ENCODE measurements at places on chromosomes 7 and 10.

DNA sequence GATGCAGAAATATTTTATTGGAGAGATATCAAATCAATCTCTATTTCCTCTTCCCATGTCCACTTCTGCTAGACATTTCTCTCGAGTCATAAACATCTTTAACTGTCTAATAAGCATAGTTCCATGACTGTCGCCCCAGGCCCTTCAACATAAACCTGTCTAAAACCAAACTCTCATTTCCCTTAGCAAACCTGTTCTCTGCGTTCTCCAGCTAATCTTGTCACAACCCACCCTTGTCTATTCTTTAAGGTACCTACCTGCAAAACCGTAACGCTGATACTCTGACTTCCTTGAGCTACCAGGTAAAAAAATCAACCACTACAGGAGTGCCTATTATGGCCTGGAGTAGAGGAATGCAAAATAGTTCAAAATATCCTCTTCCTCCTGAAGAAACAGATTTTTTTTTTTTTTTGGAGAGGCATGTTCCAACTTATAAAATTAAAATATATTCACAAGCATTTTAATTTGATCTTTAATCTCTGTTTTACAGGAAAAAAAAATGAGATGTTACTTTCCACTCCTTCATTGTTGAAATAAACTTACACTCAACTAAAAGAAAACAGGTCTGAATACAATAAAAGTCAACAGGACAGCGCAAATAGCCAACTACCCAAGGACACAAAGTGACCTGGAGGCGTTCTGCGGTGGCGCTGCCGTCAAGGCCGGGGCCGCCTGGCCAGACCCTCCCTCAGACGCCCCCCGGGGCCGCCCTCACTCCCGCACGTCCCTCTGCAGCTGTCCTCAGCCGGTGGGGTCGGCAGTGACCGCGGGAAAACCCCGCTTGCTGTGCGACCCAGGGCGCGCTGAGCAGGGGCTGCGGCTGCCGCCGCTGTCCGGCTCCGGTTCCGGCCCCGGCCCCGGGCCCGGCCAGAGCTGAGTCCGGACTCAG lies 765 bp downstream of the SLC25A40 start:
- peak; percentile 34 for DNase-seq

GRCh38 chr10:65350611-65351010 lies 1575.2 kb upstream of the LRRTM3 start:
- DNase-seq, result no peak

DNA sequence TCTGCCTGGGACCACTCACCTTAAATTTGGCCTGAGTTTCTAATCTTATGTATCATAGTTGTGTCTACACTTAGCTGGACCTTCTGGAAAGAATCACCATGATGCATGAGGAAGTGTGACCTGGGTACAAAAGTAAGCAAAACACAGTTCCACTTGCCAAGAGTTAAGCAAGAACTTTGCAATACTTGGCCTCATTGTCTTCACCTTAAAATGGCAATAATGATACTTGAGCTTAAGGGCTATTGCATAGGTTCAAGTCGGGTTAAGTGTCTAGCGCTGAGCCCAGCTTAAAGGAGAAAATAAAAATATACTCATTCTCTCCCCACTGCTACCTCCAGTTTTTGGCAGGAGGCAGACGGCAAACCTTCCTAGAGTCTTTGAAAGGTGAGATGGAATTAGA lies 133.9 kb upstream of the BMPER start:
- DNase-seq, result no peak

- DNase-seq, result peak; percentile 52
Measured at GRCh38 chr10:33263453-33263852, 71.0 kb downstream of the NRP1 start.

DNA sequence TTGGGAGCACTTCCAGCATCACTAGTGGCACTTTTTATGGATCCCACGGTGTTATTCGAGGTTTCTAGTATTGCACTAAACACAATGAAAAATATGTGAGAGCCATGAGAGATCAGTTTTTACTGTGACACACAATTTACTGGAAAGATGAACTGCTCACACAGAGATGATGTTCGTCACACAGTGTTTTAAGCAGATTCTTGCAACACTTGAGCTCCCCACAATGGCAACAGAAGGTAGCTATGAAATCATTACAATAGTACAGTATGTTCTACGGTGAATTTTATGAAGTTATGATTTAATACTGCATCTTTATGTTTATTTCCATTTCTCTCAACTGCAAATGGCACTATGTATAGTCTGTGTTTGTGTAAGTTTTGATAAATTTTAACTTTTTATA lies 27.4 kb upstream of the ENTPD1 start:
- peak; percentile 15 for DNase-seq

GRCh38 chr7:112529521-112529920 lies 48.7 kb downstream of the LSMEM1 start:
- peak; percentile 55 for DNase-seq

GRCh38 chr10:122140941-122141623 lies 130.0 kb upstream of the BTBD16 start:
- DNase-seq, result peak; percentile 61

GRCh38 chr7:135209225-135209834 lies 2.0 kb downstream of the WDR91 start:
- peak; percentile 62 for DNase-seq

DNA sequence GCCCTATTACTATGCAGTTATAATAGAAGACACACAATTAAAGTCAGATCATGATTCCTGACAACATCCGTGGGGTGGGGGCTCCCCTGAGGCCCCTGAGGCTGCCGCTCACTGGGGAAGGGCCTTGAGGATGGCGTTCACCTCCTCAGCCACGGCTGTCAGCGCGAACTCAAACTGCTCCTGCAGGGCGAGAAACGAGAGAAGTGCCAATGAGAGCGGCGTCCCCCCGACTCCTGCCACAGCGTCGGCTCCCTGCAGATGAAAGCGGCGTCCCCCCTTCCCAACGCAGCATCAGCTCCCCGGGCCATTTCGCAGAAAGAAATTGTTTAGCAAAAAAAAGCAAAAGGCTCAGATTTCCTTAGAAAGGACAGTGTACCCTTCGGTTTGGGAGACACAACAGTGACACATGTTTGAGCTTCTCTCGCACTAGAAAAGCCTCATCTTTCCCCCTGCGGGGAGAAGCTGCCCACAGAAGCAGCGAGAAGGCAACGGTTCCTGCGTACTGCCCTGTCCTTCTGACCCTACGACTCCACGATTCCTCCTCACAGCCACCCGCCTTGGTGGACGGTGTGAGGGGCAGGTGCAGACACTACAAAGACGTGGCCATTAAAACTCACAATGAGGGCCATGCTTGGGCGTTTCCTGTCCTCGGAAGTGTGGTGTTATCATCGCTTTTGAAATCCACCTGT lies 203.9 kb downstream of the DNAJB6 start:
- DNase-seq, result no peak

GRCh38 chr7:44977304-44977958 lies 1.4 kb downstream of the MYO1G start:
- DNase-seq, result peak; percentile 88

- no peak for DNase-seq
Measured at GRCh38 chr7:157560258-157560654, 223.5 kb downstream of the DNAJB6 start.

- peak; percentile 92 for DNase-seq
Measured at GRCh38 chr7:120988591-120989256, at the start of gene CPED1. CPED1 (plus strand) TSS chr7:120988711; CDS start chr7:120989622, 911 bp downstream.

- no peak for DNase-seq
Measured at GRCh38 chr7:29968683-29969395, 20.8 kb downstream of the SCRN1 start.

- peak; percentile 44 for DNase-seq
Measured at GRCh38 chr7:134515569-134516468, 11.5 kb upstream of the AKR1B10 start.

DNA sequence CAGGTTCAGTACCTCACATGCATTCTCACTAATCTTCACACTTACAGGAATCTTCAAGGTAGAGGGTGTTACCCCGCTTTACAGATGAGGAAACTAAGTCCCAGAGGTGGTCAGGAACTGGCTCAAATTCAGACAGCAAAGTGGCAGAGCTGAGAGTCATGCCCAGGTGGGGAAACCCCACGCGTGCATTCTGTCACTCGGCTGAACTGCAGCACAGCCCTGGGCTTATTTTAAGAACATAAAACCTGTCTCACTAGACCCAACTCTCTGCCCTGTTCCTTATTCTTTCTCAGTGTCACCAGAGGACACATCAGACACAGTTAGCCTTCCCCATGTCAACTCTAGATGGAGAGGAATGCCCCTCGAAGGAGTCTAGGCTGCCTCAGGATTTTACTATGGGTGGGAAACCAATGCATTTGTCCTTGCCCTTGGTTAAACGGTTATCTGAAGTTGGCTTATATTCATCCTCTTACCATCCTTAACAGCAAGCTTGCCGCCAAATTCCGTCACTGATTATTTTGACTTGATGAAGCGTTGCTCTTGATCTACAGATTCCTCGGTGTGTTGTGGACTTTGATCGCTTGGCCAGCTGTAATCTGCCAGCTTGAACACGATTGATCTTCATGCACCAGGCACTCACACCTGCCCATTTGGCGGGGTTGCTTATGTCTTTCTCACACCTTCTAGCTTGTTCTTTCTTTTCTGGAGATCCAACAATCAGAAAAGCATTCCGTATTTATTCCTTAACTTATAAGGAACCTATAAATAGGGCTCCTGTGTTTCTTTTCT lies 627.9 kb downstream of the SDK1 start:
- DNase-seq, result no peak

- DNase-seq, result no peak
Measured at GRCh38 chr7:45035371-45035770, 35.4 kb downstream of the CCM2 start.

DNA sequence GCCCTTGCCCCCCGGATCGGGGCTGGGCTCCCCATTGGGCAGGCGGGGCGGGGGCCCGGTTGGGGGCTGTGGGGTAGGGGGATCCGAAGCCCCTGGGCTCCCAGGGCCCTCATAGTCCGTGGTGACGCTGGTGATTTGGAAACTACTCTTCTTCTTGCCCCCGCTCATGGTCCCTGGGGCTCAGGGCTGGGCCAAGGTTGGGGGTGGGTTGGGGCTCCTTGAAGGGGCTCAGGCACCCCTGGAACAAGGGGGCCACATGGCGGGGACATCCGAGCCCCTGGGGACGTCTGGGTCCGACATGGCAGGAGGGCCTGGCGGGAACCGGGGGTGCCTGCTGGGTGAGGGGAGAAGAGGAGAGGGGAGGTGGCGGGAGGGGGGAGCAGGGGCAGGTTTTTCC lies 1.1 kb downstream of the TSC22D4 start:
- DNase-seq, result no peak
